Smooth muscle cell of bladder (primary cell): ENCODE measurements at places on chromosomes 1 and 21. TPM values are rescaled to one million over a fixed set of nuclear protein-coding genes. Genes with fewer than 3 reads are reported as not detected.

The SUSD4 gene
- total RNA-seq: 0.14 TPM in 1 of 2 replicates, not detected in the other

The TLCD4 gene
- 0.55 and 0.85 TPM in 2 replicates for total RNA-seq

The ATPAF1 gene
- total RNA-seq: 44.4 and 48.8 TPM in 2 replicates

The CFHR5 gene
- total RNA-seq: not detected in 2 replicates

The BTBD8 gene
- 5.4 and 6.8 TPM in 2 replicates for total RNA-seq

The SSX2IP gene
- 18.1 and 25.3 TPM in 2 replicates for total RNA-seq

The PLA2G2A gene
- 0.28 and 0.46 TPM in 2 replicates for total RNA-seq

The APP gene
- 492 and 669 TPM in 2 replicates for total RNA-seq

The SLAMF9 gene
- 0.28 and 0.46 TPM in 2 replicates for total RNA-seq

The LCE2B gene
- not detected in 2 replicates for total RNA-seq

The SYTL1 gene
- 0.14 and 0.18 TPM in 2 replicates for total RNA-seq

The CYP4A11 gene
- total RNA-seq: not detected in 2 replicates

The TFAP2E gene
- total RNA-seq: under 0.01 and 0.18 TPM in 2 replicates

The GPR37L1 gene
- under 0.01 TPM in 1 of 2 replicates, not detected in the other for total RNA-seq

The ESPN gene
- total RNA-seq: not detected in 2 replicates

The CNR2 gene
- total RNA-seq: not detected in 2 replicates

The MYOM3 gene
- total RNA-seq: 0.09 TPM in 1 of 2 replicates, not detected in the other

The SLFNL1 gene
- total RNA-seq: 0.28 and 0.55 TPM in 2 replicates

The CCDC185 gene
- total RNA-seq: not detected in 2 replicates

The SLC2A5 gene
- 1.4 and 10.7 TPM in 2 replicates for total RNA-seq

The VSIG8 gene
- not detected in 2 replicates for total RNA-seq

The PODN gene
- 56.5 and 58.7 TPM in 2 replicates for total RNA-seq

The FAM72B gene
- total RNA-seq: 0.92 and 1.1 TPM in 2 replicates

The FPGT gene
- total RNA-seq: 11.1 and 13.9 TPM in 2 replicates

The NBPF6 gene
- not detected in 2 replicates for total RNA-seq

The OR2G6 gene
- total RNA-seq: not detected in 2 replicates

The TNFSF4 gene
- 1.4 and 2.8 TPM in 2 replicates for total RNA-seq

The LPAR3 gene
- 2.6 and 66.0 TPM in 2 replicates for total RNA-seq

The DLGAP3 gene
- under 0.01 TPM in 2 replicates for total RNA-seq

The TRMT1L gene
- 21.0 and 21.9 TPM in 2 replicates for total RNA-seq

The LIN28A gene
- total RNA-seq: not detected in 2 replicates
